MCF 10A (cell line): ENCODE measurements at places on chromosomes 2 and 18. TPM values are rescaled to one million over a fixed set of nuclear protein-coding genes. Genes with fewer than 3 reads are reported as not detected.
A peak's percentile ranks its signal among the peaks of the same experiment; 100 is the strongest.

The EPB41L3 gene
- not detected in 2 replicates for total RNA-seq

DNA sequence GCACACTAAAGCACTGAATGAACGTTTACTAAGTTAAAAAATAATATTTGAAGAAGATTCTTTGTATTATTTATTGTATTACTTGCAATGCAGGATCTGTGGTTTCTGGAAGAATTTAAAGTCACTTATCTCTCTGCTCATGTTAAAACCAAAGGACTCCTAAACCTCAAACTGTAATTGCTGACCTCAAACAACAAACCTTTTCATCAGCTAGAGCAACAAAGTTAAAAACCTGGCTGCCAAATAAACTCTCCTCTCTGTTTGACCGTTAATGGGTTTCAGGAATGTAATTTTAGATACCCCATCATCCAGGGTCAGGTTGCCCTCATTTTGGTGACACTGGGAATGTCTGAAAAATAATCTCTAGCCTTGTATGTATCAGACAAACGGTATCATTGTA is 239.1 kb downstream of the TGIF1 start:
- DNase-seq: no peak

DNA sequence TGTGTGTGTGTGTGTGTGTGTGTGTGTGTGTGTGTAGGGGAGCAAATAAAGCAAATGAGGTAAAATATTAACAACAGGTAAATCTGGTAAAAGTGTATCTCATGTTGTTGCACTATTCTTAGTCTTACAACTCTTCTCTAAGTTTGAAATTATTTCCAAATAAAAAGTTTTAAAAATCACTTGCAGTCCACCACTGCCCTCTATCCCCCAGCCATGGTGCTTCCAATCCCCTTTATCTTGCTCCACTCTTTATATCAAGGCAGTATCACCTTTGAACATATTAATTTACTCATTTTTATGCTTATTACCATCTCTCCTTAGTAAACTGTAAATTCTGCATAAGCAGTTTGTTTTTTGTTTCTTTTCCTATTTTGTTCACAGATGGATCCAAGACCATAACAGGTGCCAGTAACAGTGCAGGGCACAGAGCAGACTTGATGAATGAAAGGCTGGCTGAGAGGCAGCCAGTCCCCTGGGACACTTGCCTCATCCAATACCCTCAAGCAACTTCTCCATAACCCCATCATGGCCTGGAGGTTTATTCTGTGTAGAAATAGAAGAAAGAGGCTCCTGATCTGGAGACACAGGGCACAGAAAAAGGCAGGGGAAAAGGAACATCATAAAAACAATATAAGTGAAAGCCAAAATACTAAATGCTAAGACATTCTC is 67.6 kb downstream of the LDAH start:
- DNase-seq: no peak

The PAX8 gene
- total RNA-seq: 2.4 TPM in 2 replicates

The KCTD18 gene
- total RNA-seq: 13.3 and 13.5 TPM in 2 replicates

- DNase-seq: no peak
Observed at GRCh38 chr2:218029366-218030360, 26.9 kb upstream of the TNS1 start.

DNA sequence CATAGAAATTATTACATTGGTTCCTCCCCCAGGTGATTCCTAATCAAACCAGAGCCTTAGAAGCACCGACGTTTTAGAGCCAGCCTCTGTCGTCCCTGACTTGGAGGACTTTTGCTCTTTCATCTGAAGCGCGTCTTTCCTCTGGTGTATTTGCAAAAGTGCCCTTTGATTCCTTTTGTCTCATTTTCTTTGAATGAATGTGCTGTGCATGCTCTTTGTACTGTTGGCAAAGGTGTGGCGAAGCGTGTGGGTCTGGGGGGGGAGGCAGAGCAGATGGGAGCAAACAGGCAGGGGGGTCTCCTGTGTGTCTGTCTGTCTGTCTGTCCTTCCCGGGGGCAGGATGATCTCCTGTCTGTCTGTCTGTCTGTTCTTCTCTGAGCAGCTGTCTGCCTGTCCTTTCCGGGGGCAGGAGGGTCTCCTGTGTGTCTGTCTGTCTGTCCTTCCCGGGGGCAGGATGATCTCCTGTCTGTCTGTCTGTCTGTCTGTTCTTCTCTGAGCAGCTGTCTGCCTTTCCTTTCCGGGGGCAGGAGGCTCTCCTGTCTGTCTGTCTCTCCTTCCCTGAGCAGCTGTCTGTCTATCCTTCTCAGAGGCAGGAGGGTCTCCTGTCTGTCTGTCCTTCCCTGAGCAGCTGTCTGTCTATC is 205.5 kb upstream of the MYT1L start:
- DNase-seq: no peak

DNA sequence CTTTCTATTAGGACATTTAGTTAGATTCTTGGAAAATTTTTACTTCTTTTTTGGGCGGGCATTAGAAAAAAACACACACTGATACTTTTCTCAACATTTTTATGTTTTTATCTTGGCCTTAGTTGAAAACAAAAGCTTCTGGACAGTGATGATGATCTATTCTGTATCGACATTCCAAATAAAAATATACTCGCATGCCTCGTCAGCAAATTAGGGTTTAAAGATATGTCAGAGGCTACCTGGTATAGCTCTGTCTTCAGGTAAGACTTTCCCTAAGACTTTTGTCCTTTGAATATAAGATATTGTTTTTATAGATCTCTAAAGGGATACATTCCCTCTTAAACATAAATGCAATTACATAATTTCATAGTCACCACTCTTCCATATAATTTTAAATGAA is 816.8 kb downstream of the LRP1B start:
- no peak for DNase-seq

GRCh38 chr2:223865907-223866508 is 28.6 kb upstream of the AP1S3 start:
- DNase-seq: no peak

DNA sequence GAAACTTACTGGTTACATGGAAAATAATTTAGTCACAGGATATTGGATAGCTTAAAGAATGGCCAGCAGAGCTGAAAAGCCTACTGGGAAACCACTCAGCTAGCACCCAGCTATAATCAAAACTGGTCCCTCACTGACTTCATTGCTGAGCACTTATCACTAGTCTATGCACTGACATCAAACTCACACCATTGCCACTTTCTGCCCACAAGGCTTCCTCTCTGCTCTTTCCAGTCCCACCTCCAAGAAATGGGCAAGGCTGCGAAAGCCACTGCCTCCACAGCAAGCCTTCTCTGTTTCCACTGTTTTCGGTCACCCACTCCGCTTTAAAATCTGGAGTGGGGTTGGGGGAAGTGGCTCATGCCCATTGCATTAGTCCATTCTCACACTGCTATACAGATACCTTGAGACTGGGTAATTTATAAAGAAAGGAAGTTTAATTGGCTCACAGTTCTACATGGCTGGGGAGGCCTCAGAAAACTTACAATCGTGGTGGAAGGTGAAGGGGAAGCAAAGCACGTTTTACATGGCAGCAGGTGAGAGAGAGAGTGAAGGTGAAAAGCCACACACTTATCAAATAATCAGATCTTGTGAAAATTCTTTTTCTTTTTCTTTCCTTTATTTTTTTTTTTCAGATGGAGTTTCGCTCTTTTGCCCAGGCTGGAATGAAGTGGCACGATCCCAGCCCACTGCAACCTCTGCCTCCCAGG is 77.0 kb upstream of the CERS6 start:
- no peak for DNase-seq

The TDRD15 gene
- total RNA-seq: not detected in 2 replicates

DNA sequence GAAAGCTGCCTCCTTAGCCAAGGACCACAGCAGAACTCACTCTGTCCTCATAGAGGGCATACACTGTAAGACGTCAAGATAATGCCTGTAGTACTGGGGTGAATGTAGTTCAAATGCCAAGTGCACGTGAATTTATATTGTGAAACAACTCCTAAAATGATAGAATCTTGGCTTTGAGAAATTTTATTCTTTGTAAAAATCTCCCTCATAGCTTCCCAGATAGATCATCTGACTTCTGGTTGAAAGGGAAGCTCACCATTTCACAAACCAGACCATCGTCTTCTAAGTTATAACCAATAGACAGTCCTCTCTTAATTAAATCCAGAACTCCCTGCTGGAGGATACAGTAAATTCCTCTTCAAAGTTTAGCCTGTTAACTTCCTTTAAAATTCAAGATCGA is 110.9 kb upstream of the MSTN start:
- no peak for DNase-seq

The RUFY4 gene
- not detected in 2 replicates for total RNA-seq

The TEX44 gene
- not detected in 2 replicates for total RNA-seq

GRCh38 chr2:70029814-70030409 is 57.4 kb upstream of the PCBP1 start:
- peak; percentile 18 for DNase-seq

The VWC2L gene
- not detected in 2 replicates for total RNA-seq

- peak; percentile 53 for DNase-seq
Observed at GRCh38 chr2:100856732-100857131, 36.8 kb downstream of the NPAS2 start.

DNA sequence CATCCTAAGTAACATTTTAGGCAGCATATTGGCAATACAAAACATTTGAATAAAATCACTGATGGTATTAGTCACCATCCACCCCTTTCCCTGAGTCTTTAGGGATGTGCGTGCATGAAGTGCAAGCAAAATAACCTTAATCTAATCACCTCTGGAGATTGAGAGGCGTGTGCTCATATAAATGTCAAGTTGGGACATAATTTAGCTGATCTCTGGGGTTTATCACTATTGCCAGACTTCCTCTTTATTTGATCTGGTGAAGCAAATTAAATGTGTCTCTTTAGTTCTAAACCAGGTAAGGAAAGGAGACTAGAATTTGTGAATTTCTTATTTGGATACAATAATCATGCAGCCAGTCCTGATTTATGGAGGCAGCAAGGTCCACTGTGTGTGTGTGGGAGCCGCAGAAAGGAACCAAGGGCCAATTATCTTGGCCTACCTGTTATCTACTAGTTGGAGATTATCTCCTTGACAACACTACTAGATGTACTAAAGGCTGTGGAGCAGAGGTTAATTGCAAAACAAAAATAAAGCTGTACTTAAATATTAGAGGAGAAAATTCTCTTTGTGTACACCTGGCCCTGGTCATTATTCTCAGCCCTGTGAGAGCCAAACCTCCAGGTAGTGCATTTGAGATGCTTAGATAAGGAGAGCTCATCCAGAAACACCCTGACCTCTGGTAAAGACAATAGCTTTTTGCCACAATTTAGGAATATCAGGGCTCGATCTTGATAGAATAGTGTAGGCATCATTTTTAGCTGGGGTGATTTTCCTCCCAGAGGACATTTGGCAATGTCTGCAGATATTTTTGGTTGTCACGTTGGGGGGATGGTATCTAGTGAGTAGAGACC is 78.2 kb downstream of the HRH4 start:
- no peak for DNase-seq

DNA sequence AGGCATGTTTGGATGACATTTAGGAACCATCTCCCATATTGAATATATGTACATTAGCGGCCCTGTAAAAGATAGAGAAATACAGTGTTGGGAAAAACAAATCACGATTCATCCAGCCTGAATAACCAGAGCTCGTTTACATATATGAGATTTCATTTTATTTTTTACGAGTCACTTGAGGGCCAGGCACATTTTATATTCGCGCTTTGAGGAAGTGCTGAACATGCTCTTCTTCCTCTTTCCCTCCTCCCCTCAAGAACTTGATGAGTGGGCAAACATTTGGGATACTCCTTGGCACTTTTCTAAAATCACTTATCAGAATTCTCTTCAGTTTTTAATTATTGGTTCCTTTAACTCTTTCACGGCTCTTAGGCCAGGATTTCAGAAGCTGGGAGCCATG is 268.0 kb upstream of the TANK start:
- no peak for DNase-seq

The TP53I3 gene
- total RNA-seq: 81.8 and 99.8 TPM in 2 replicates

The CAPN13 gene
- total RNA-seq: not detected in 2 replicates

The PDE6D gene
- total RNA-seq: 13.2 and 20.6 TPM in 2 replicates

GRCh38 chr2:234514873-234515638 is 18.2 kb upstream of the ARL4C start:
- DNase-seq: no peak

DNA sequence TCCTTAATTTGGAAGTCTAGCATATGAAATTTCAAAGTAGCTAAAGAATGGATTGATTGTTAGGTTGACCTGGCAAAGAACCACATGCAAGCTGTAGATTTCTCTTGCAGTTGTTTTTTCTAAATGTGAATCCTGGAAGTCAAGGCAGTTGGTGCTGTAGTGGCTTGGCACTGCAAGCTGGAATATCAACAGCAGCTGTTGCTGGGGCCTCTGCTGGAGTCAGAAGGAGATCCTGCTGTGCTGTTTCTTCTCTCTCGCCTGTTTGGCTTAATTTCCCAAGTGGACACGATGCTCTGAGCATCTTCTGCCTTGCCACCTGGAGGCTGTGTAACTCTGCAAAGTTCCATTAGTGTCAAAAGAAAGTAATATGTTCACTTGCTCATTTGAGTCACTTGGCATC is 12.6 kb downstream of the PIK3C3 start:
- DNase-seq: no peak

GRCh38 chr2:205617905-205618304 is 64.4 kb upstream of the NRP2 start:
- no peak for DNase-seq

The CDCA7 gene
- 6.2 and 14.0 TPM in 2 replicates for total RNA-seq

The ACVR1C gene
- 0.12 and 0.17 TPM in 2 replicates for total RNA-seq

- no peak for DNase-seq
Observed at GRCh38 chr2:240904216-240905175, 1.6 kb upstream of the CROCC2 start.

The DTNB gene
- 22.7 and 26.3 TPM in 2 replicates for total RNA-seq

DNA sequence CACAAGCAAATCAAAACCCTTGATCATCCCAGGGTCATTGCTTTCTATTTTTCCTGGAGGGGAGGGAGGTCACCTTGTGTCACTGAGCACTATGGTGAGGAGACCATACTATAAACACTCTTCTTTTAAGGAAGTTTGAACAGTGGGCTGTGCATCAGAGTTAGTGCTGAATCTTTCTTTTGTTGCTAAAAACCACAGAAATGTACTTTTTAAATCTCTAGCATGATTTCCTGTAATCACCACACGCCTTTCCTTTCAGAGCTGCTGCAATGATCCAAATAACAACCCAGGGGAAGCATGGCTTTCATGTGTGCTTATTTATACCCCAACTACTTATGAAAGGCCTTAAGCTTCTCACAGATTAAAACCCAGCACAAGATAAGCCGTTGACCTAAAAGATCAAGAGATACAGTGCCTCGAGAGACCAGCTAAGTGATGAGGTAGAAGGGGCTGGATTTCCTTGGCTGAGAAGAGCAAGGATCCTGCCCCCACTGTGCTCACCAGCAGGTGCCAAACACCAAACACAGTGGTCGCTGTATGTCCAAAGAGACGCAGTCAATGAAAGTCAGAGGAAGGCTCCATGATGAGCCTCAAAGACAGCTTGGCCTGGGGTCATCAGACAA is 34.7 kb downstream of the TRABD2A start:
- no peak for DNase-seq

The HJURP gene
- 12.7 and 29.3 TPM in 2 replicates for total RNA-seq
